Islet precursor cell (in vitro differentiated cells): ENCODE measurements at places on chromosomes 2 and 18.

DNA sequence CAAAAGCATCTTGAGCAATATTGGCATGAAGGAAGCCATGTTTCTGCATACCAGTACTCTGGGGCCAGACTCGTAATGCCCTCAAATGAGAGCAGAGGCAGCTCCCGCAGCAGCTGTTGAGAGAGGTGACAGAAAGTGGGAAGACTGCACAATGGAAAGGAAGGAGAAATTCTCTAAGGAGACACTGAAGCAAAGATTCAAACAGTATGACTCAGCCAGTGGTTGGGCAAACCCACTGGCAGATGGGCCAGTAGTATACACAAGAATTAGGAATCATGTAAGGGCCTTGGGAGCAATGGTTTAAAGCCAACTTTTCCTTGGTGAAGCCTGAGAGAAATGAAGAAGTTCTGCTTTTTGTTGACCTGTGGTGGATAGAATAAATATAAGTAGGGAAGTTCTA is 2092.7 kb upstream of the PIK3C3 start:
- no peak for DNase-seq

GRCh38 chr2:211070547-211070946 is 514.1 kb downstream of the CPS1 start:
- DNase-seq: no peak

DNA sequence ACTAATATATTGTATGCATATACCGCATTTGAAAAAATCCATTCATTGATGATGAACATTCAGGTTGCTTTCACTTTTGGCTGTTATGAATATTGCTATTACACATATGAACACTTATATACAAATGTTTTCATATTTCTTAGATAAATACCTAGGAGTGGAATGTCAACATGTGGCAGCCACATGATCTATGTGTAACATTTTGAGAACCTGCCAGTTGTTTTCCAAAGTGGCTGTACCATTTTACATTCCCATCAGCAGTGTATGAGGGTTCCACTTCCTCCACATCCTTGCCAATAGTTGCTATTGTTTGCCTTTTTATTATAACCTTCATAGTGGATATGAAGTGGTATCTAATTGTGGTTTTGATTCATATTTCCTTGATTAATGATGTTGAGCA is 40.5 kb downstream of the CCDC85A start:
- no peak for DNase-seq

GRCh38 chr2:8636721-8637636 is 44.9 kb upstream of the ID2 start:
- peak; percentile 92 for DNase-seq

GRCh38 chr18:36636237-36636817 is 192.5 kb downstream of the TPGS2 start:
- DNase-seq: no peak

- no peak for DNase-seq
Observed at GRCh38 chr18:54360406-54360805, 2.7 kb downstream of the C18orf54 start.
